Esophagus squamous epithelium (tissue), 5 donors: ENCODE measurements at places on chromosomes 7 and 10.

DNA sequence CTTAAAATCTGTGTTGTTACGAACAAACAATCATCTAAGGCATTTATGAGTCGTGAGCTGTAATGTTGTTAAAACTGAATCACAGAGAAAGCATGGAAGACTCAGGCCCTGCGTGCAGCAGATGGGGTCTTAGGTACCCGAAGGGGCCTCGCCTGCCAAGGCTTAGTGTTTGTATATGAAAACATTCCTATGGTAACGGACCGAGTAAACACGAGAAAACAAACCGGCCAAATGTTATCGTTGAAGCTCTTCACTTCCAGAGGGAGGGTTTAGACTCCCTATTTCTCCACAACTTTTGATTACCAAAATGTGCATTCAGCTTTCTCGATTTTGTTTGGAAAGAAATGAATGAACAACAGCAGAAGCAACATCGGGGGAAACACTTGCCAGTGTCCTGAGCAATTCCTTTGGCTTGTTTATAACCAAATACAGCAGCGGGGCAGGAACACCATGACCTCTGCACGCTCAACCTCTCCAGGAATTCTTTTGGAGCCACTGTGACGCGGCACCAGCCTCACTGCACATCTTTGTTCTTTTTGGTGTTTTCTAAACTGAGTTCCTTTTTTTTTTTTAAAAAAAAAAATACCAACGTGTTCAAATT lies 121.6 kb upstream of the KLF6 start:
- no peak for DNase-seq

- no peak for DNase-seq
These were observed 16.7 kb upstream of the C10orf95 start for GRCh38 chr10:102467971-102468438.

DNA sequence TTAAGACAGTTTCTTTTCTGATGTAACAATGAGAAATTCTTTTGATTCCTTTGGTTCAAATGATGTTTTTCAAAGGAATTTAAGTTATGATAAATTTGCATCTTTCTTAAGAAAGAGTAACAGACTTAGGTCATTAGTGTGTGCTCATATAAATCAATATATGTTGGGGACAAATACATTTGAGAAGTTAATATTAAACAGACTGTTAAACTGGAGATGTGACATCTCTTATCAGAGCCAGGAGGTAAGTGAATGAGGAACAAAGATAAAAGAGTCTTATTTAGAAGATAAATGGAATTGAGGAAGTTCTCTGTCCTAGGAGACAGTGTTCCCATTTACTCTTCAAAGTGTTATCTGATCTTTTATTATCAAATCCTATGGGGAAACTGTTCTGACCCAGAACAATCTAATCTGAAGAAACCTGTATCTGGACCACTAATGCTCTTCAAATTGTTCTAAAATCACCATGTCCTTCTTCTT lies 104.8 kb upstream of the LAMB4 start:
- DNase-seq, result no peak

- no peak for DNase-seq
These were observed 473 bp downstream of the PPP1R9A start for GRCh38 chr7:94907811-94908322.

- no peak for DNase-seq
These were observed 54.1 kb upstream of the FAM180A start for GRCh38 chr7:135802697-135803096.

- no peak for DNase-seq
These were observed 4.8 kb downstream of the ADRB1 start for GRCh38 chr10:114048472-114048871.
